ENCODE measurements at places on chromosomes 12 and 14.

DNA sequence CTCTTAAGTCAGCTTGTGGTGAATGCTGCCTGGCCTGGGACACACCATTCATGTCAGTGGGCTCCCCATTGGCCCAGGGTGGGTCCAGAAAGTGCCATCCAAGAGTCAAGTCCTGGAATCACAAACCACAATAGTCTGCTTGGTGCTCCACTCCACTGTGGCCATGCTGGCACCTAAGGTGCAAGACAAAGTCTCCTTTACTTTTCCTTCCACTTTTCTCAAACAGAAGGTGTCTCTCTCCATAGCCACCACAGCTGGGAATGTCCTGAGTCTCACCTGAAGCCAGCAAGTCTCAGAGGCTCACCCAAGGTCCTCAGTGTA is 9.0 kb downstream of the RDH16 start:
- DNase-seq = no peak

- no peak for DNase-seq
Observed at GRCh38 chr14:20692116-20692751, 3.7 kb downstream of the ANG start.

GRCh38 chr12:42612231-42612613 is 22.7 kb upstream of the PRICKLE1 start:
- no peak for DNase-seq

GRCh38 chr14:93003945-93004698 is 81.2 kb downstream of the CHGA start:
- DNase-seq = no peak

DNA sequence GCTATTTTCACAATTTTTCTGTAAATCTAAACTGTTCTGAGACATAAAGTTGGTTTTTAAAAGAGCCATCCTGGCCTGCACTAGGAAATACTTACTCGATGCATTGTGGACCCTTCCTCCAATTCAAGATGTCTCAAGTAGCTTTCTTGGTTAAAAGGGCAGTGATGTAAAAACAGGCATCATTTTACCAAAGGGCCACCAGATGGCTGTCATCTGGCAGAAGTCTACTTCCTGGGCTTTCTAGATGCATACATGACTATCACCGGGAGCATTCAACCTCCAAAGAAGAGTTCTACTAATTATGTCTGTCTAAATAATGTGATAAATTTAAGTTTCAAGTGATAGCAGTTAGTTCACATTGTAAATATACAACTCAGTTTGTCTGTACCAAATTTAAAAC is 96.8 kb upstream of the FRMD6 start:
- no peak for DNase-seq

GRCh38 chr12:121964813-121965643 is 46.6 kb downstream of the CFAP251 start:
- DNase-seq = no peak

DNA sequence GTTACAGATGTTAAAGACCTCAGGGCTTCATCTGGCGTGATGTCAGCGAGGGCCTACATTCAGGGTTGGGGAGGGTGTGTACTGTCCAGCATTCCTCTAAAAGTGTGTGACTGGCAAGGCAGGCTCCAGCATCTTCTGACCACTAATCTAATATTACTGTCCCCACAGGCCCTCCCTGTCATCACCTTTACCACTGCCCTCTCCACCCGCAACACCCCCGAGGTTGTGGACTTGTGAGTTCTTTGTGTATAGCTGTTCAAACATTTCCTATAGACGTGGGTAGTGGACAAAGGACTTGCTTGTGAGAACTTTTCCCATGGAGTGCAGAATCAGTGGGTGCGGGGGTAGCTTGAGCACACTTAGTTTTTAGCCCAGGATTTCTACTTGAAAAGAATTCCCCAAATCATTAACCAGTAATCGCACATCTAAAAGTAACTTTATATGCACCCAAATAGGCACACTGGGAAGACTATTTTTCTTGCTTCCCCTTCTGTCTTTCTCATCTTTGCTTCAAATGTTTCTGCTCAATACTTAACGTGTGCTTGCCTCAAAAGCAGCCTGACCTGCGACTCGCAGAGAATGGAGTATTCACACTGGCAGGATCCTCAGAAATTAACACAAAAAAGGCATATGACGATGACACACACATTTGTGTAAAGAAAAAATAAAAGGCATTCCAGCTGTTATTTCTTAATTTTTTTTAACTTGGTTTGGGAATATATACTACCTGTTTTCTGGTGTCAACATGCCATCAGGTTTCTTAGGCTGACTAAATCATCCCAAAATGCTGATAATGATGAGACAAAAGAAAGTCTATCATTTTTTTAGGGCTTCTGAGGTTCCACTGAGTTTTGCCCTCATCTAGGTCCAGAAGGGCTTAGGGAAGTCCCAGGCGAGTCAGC is 158.4 kb upstream of the HIF1A start:
- no peak for DNase-seq

DNA sequence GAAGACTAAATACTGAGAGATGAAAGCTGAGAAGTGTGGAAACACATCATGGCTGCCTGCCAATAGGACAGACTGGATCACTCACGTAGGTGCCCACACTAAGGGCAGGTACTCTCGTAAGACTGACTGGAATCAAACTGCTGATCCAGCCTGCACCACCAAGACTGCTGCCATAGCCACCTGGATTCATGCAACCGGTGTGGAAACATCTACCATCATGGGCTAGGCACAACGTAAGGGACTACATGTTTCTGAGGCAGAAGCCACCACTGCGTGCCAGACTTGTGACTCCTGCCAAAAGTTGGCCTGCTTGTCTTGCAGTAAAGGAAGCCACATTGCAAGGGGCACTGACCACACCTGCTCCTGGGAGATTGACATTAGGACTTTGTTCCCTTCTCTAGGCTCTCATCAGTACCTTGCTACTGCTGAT is 3.8 kb downstream of the POMT2 start:
- DNase-seq = no peak

DNA sequence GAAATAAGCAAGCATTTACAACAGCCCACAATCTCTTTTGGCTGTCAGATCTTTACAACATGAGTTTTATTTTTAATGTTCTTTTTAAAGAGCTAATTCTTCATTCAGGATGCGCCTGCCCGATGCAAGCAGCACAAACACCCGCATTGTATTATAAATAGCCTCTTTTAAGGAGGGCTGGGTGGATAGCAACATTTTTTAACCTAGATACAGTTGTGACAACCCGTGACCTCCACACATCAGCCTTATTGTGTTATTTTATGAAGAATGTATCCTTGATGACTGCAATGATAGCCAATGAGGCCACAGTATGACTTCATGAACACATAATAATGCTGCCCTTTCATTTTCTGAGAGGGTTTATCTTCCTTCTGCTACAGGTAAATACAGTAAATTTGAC is 173.7 kb downstream of the FOXN3 start:
- no peak for DNase-seq

GRCh38 chr12:69579029-69579428 is 6.2 kb upstream of the CCT2 start:
- DNase-seq = no peak

GRCh38 chr14:83172363-83172762 is 1638.7 kb upstream of the SEL1L start:
- no peak for DNase-seq

- no peak for DNase-seq
Observed at GRCh38 chr14:106556665-106557289, 1030.4 kb downstream of the TMEM121 start.

- no peak for DNase-seq
Observed at GRCh38 chr12:33265033-33265731, 174.4 kb downstream of the SYT10 start.

DNA sequence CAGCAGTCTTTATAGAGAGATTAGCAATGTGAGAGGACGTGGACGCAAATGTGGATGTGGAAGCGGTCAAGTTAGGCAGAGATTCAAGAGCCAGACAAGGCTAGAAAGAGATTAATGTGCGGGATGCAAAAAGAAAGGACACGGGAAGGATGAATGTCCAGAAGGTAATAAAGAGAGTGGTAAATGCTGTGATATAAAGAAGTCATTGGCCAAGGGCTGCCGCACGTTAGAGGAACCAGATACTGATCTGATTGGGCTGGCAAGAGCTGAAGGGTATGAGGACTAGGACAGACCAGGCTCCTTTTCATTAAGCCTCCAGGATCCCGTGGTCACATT is 59.5 kb downstream of the DHRS2 start:
- DNase-seq = no peak

DNA sequence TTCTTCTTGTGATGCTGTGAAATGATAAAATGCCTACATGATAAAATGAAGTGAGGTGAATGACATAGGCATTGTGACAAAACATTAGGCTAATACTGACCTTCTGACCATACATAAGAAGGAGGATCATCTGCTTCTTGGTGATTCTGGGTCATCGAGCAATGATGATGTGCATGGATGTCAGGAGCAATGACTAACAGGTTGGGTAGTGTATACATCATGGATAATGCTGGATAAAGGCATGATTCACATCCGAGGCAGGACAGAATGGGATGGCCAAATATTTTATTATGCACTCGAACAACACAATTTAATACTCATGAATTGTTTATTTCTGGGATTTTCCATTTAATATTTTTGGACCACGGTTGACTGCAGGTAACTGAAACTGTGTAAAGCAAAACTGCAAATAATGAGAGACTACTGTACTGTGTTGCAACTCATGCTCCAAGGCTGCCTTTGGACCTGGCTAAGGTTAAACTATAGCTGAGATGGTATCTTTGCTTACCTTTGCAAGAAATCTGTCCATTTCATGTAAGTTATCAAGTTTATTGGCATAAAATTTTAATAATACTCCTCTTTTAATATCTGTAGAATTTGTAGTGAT is 7.6 kb upstream of the SLC25A21 start:
- no peak for DNase-seq

- no peak for DNase-seq
Observed at GRCh38 chr12:126898562-126898961, 1368.4 kb upstream of the TMEM132C start.

DNA sequence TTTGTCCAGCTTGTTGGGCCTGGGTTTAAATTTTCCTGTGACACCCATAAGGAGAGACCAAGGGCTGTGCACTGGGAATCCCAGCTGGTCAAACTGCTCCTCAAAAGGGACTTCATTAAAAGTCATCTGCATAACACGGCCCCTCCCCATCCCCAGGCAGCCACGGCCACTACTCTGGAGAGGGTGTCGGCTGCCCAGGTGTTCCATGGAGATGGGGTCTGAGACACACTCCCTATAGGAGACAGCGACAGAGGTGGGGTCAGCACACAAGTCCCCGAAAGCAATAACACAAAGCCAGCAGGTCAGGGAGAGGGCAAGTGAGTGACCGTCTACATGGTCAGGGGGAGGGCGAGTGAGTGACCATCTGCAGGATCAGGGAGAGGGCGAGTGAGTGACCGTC is 75.6 kb upstream of the BCL11B start:
- DNase-seq = no peak

- no peak for DNase-seq
Observed at GRCh38 chr14:75404847-75405246, 23.0 kb upstream of the JDP2 start.

DNA sequence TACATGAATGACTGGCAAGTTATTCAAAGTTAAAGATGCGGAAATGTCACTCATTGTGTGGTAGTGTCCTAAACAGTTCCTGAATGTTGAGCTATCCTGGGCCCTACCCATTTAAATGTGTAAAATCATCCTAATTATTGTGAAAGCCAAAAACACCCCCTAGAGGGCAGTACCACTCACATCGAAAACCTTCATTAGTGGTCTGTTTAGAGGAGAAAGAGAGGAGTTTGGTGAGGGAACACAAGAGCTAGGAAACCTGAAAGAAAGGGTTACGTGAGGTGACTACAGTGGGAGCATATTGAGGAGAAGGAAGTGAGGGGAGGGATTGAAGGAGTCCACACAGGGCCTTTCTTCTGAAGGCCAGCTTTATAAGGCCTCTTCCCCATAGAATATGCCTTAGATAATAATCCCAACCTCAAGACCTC is 2.5 kb upstream of the TEP1 start:
- DNase-seq = peak; percentile 64

- no peak for DNase-seq
Observed at GRCh38 chr12:64566122-64566521, 44.2 kb upstream of the RASSF3 start.

DNA sequence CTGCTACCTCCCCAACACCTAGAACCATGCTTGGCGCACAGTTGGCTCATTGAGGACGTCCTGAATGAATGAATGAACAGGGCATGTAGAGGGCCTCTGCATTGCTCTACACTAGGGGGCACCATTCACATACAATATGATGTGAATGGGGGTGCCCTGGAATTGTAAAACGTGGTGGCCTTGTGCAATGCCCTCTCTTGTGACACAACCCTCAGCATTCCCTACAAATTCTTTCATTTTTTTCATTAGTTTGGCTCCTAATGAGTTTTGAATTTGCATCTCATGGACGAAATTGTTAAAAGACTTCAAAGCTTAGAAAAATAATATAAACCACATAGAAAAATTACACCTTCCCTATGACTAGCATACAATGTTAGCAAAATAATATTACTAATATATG is 2.3 kb upstream of the DIO2 start:
- no peak for DNase-seq

DNA sequence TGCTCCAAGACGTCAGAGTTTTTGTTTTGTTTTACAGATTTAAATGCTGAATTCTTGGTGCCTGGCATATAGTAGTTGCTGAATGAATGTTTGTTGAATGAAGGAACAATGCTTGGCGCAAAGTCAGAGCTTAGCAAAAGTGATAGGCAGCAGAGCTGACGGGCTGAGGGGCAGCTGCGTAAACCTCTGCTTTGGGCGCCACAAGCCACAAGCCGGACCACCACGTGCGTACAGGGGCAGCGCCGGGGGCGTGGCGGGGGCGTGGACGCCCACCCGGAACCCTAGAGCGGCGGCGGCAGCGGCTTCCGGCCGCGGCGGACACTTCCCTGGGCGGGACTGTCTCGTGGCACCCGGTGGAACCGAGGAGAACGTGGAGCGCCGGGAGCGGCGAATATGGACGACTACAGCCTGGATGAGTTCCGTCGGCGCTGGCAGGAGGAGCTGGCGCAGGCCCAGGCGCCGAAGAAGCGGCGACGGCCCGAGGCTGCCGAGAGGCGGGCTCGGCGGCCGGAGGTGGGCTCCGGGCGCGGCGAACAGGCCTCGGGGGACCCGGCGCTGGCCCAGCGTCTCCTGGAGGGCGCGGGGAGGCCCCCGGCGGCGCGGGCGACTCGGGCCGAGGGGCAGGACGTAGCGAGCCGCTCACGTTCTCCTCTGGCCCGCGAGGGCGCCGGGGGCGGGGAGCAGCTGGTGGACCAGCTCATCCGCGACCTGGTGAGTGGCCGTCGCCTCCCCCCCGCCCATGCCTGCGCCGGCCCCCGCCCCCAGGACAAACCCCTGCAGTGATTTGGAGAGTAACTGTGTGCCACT is at the start of gene FBXW8:
Gene FBXW8 (plus strand): TSS at position 306 of the 807 bp plus-strand sequence. CDS start 88 bp downstream, at position 394.
- peak; percentile 54 for DNase-seq

All from GF-D8 (cell line).